Lung microvascular endothelial cell (primary cell): ENCODE measurements at places on chromosomes 5 and 9. TPM values are rescaled to one million over a fixed set of nuclear protein-coding genes. Genes with fewer than 3 reads are reported as not detected.

Gene TAF11L5
- not detected in 2 replicates for total RNA-seq

Gene ITGA2
- 24.8 and 54.3 TPM in 2 replicates for total RNA-seq

Gene SPINK6
- not detected in 2 replicates for total RNA-seq

DNA sequence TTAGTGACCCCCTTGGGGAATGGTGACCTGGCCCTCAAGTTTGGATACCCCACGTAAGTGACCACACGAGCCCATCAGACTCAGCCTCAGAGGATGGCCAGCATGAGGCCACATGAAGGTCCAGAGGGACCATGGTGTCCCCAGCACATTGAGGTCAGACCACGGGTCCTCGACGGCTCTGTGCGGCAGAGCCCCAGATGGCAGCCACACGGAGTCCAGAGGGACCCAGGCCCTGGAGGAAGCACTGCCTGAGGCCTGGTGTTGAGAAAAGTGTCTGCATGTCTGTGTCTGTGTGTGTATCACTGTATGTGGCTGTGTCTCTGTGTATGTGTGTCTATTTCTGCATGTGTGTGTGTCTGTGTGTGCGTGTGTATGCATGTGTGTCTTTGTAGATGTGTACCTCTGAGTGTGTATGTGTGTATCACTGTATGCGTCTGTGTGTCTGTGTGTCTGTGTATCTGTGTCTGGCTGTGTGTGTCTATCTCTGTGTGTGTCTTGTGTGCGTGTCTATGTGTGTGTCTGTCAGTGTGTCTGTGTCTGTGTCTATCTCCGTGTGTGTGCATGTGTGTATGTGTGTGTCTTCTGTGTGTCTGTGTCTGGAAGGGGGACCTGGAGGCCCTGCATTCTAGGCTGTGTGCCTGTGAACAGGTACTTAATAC lies 992 bp downstream of the LCNL1 start:
- DNase-seq, result no peak

- DNase-seq, result no peak
These were observed 69.7 kb downstream of the FOCAD start for GRCh38 chr9:20753761-20754160.

- DNase-seq, result no peak
These were observed 27.0 kb downstream of the PLPPR1 start for GRCh38 chr9:101055516-101055915.

GRCh38 chr9:72980600-72981265 lies 27.9 kb upstream of the ALDH1A1 start:
- no peak for DNase-seq

DNA sequence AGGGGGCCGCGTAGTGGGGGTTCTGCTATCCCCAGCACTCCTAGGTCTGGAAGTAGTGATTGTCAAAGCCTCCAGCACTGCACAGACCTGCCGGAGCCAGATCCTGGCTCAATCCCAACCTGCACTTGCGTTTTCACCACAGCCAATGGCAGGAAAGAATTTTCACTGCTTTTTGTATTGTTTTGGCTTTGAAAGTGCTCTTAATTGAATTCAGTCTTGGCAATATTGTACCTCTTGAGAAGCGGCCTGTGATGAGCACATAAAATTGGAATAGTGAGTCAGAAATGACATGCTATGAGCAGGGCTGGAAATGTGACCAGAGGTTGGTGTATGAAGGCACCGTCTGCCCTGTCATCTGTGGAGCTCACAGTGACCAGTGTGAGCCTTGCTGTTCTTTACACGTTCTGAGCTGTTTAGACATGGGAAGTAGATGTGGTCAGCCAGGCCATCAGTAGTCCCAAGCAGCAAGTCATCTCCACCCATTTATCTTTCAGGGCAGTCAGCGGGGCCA lies 41.5 kb downstream of the SECISBP2 start:
- DNase-seq, result peak; percentile 61

DNA sequence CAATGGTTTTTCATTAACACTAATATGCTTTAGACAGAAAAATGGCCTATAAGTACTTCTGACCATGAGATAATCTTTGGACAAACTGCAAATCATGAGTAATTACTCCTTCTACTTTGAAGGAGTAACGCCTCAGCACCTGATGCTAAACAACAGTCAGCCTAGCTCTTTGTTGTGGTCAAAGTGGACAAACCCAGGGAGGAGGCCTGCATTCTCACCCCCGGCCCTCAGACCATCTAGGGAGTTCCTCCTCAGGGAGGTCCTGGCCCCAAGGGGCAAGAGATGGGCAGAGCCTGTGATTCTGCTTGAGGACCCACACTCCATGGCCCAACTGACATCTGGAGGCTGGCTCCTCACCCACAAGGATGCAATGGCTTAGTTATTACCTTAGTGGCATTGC lies 48.2 kb upstream of the ANGPTL2 start:
- DNase-seq, result no peak
